ENCODE measurements at places on chromosomes 16 and 17.

- no peak for DNase-seq
Measured at GRCh38 chr17:28907709-28908475, 5.0 kb upstream of the DHRS13 start.

DNA sequence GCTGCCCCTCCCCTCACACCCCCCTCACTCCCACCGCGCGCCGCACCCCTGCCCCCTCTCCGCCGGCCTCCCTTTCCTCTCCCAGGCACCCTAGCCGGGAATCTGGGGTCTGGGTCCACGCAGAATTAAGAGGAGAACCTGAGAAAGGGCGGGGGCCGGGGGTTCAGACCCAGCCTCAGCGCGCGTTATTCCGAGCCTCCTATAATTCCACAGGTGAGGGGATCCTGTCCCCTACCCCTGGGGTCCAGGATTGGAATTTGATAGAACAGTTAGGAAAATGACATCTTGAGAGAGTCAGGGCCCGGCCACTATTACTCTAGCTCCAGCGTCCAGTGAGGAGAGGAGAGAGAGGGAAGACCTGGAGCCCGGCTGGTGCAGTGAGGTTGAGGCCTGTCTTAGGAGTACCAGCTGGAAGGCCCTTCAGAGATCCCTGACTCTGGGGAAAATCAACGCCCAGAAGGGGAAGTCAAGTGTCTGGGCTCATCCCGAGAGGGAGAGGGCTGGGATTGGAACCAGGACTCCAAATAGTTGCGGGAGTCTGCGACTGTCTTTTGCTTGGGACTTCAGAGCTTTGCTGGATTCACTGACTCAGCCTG lies 17.3 kb downstream of the GRB7 start:
- DNase-seq, result no peak

DNA sequence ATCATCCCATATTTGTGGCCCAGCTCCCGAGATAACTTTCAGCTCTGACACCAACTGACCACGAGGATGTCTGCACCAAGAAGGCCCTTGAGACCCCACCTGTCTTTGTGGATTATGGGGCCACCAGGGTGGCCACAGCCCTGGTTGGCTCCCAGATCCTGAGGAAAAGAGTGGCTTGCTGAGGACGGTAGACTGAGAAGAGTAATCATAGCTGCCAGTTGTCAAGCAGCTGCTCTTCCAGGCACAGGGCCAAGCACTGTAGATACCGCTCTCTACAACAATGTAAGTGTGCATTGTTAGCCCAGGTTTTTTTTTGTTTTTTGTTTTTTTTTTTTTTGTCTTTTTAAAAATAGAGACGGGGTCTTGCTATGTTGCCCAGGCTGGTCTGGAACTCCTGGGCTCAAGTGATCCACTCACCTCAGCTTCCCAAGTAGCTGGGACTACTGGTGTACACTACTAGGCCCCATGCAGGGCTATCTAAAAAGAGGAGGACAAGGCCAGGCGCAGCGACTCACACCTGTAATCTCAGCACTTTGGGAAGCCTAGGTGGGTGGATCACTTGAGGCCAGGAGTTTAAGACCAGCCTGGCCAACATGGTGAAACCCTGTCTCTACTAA lies 9.6 kb downstream of the ZNF205 start:
- DNase-seq, result no peak

GRCh38 chr17:71229070-71229469 lies 891.8 kb upstream of the SOX9 start:
- DNase-seq, result no peak

- no peak for DNase-seq
Measured at GRCh38 chr17:50527155-50527762, 5.3 kb upstream of the EPN3 start.

DNA sequence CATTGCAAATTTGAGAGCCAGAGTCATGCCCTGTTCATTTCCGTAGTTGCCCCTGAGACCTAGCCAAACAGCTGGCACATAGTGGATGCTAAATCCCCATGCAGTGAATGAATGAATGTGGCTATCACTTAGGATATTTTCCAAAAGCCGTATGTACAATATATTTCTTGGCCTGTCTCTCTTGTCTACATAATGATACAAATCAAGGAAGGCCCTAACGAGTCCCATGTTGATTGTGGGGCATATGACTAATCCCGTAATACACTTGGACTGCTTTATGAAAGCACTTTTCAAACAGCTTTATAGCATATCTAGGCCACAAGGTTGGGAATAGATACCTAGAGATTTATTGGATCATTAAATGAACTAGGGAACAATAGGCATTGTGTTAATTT lies 478.0 kb downstream of the SLC39A11 start:
- DNase-seq, result no peak

DNA sequence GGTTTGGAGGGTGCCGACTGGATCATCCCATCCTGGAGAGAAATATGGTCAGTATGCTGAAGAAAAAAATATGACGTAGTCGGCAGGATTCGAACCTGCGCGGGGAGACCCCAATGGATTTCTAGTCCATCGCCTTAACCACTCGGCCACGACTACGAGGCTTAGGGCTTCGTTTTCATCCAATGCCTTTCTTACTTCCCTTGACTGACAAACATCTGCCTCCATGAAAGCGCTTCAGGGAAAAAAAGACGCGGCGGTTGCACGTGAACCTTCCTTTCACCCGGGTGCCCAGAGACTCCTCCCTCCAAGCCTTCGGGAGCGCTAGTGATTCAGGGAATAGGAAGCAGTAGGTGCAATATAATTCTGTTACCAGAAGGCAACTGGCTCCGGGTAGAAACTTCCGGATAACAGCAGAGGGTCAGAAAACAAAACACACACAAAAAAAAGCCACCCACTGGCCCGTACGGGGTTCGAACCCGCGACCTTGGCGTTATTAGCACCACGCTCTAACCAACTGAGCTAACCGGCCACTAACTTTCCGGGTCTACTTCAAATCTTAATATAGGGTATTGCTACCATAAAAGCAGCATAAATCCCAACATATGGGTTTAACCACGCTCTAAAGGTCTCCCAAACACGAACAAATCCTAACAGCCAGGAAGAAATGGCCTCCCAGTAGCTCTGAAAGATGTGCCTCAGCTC lies 16.3 kb upstream of the AURKB start:
- DNase-seq, result peak; percentile 65

DNA sequence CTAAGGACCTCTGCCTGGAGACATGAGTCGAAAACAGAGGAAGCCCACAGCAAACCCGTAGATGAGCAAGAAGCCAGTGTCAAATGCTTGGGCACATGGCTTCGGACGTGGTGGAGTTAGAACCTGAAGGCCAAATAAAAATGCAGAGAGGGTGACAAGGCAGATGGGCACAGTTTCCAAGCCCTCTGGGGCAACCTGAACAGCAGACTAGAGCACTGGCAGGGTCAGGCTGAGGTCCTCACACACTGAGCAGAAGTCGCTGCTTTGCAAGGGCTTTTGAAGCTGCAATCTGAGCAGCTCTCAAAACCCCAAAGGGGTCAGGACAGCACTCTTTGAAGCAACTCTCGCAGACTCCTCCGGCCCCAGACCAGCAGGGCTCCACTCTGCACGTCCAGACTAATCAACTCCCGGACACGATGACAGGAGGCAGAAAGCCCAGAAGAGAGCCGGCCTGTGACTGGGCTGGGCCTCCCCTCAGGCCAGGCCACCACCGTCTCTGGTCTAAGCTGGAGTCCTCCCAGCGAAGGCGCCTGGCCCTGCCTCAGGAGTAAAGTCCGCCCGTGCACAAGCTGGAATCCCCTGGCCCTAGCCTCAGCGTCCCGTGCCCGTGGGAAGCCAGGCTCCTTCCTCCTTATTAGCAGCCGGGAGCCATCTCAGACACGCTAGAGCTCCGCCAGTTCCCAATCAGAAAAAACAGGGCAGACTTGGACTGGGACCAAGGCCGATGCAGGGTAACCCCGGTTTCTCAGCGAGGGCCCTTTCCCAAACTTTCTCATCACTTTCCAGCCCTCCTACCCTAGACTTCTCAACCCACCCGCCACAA lies 924 bp downstream of the SMARCD2 start:
- no peak for DNase-seq

- DNase-seq, result peak; percentile 6
Measured at GRCh38 chr16:55471448-55472097, 7.4 kb upstream of the MMP2 start.

DNA sequence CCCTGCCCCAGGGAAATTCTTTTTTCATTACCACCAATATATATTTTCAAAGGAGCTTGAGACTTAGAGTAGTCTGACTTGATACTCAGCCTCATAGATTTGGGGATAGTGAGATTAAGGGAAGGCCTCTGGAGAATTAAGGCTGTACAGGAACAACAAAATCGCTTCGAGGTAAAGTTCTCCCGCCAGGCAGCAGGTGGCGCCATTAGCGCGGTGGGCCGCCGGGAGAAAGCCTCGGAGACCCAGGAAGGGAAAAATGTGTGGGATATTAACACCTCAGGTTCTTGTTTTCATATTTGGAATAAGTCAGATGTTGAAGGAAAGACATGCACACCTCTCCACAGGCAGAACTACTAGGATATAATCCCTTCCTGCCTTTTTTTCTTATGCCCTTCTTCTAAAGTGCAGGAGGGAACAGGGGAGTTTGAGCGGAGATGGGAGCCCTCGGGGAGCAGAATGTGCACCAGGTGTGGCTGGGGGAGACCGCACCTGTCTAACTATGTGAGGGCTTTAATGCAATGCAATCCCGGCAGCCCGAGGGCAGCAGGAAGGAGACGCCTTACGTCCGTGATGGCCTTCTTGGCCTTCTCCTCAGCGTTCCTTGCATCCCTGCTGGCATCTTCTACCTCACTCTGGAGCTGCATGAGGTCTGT lies 25.9 kb downstream of the MYH3 start:
- peak; percentile 35 for DNase-seq

DNA sequence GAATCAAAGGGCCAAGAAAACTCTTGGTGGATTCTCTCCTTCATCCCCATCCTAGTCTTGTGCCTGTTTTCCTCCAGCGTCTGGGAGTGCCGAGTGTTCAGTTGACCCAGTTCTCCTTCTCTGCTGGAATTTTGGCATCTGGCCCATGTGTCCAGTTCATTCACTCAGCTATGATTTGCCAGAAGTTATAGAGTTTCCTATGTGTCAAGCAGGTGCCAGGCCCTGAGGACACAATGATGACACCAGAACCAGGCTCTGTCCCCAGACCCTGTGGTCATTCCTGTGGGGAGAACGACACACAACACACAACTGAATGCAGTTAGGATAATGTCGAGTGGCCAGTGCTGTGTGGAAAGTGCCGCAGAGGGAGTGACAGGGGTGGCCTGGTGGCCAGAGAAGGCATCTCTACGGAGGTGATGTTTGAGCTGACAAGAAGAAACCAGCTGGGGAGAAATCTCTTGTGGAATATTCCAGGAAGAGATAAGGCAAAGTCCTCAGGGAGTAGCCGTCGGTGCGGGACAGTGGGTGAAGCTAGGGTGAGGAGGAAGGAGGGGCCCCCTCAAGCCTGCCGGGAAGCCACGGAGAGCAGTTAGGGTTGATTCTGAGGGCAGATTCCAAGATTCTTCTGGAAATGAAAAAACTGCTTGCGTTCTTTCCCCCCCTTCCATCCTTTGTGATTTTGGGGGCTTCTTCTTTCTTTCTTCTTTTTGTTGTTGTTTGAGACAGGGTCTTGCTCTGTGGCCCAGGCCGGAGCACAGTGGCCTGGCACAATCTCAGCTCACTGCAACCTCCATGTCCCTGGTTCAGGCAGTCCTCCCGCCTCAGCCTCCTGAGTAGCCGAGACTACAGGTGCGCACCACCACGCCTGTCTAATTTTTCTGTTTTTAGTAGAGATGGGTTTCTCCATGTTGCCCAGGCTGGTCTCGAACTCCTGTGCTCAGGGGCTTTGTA lies 35.8 kb upstream of the IL34 start:
- DNase-seq, result no peak

- no peak for DNase-seq
Measured at GRCh38 chr17:60599220-60599619, 773 bp upstream of the PPM1D start.

DNA sequence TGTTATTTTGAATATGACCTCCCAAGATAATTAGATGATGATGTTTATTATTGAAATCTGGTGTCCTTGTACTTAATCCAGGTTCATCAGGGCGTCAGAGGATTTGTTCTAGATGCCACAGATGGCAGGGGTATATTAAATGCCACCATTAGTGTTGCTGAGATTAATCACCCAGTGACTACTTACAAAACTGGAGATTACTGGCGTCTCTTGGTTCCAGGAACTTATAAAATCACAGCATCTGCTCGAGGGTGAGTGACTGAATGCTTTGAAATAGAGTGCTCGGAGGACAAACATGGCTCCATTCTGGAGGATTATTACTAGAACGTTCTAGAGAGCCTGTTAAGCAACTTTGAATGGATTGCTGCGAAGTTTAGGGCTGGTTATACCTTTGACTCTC lies 33.5 kb upstream of the GOSR1 start:
- DNase-seq, result no peak

- no peak for DNase-seq
Measured at GRCh38 chr16:74466872-74467271, 45.6 kb upstream of the CLEC18B start.

DNA sequence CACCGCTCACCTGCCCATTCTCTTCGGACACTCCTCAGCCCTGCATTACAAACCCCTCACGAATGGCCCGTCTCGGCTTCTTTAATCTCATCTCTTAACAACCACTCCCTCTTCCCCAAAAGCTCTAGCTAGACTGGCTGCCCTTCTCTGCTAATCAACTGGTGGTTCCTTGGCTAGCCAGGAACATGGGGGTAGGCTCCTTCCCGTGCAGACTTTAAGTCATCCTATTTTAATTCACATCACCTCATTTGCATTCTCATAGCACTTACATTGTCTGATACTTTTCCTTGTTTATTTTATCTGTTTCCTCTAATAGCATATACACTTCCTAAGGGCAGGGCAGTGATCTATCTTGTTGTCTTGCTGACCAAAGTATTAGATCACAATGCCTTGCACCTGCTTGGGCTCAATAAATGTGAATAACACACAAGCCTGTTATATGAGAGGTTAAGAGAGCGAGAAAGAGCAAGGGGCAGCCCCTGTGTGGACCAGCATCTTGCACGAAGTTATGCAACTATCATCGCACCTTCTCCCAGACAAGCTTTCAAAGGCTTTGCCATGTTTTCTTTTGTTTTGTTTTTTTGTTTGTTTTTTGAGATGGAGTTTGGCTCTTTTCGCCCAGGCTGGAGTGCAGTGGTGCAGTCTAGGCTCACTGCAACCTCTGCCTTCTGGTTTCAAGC lies 9.8 kb downstream of the TP53 start:
- DNase-seq, result no peak

Measured in stimulated activated CD4-positive, alpha-beta T cell treated with anti-CD3 and anti-CD28 coated beads, Interleukin-12 subunit alpha, Interleukin-12 subunit beta, amount 100 ng/mL, for 48 hours (primary cell).